ENCODE measurements at places on chromosomes 7 and 10.

DNA sequence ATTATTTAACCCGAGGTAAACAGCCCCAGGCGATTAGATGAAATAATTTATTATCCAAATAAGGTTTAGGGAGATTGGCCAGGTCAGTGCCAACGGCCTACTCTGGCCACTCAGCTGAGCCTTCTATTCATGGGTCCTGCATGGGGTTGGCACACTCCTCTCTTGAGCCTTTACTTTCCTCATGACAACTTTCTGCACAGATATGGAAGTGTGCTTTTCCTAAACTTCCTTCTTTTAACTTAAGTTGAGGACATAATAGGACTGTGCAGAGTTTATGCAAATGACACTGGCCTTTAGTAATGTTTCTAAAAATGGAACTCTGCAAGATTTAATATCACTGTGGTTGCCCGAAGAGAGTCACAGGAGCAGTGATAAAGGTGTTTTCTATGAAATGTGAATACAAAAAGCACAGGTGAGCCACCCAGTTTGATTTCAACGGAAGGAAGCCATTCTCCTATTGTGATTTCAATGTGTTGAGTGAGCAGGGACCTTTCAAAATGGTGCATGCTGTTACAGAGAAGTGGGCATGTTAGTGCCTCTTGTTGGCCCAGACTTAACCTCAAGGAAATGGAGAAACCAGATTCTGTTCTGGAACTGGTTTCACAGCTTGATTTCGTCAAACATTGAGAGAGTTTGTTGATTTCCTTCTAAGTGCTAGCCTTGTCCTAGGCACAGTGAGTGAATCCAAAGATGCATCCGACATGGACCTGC is 55.7 kb downstream of the LYZL2 start:
- DNase-seq, result no peak

DNA sequence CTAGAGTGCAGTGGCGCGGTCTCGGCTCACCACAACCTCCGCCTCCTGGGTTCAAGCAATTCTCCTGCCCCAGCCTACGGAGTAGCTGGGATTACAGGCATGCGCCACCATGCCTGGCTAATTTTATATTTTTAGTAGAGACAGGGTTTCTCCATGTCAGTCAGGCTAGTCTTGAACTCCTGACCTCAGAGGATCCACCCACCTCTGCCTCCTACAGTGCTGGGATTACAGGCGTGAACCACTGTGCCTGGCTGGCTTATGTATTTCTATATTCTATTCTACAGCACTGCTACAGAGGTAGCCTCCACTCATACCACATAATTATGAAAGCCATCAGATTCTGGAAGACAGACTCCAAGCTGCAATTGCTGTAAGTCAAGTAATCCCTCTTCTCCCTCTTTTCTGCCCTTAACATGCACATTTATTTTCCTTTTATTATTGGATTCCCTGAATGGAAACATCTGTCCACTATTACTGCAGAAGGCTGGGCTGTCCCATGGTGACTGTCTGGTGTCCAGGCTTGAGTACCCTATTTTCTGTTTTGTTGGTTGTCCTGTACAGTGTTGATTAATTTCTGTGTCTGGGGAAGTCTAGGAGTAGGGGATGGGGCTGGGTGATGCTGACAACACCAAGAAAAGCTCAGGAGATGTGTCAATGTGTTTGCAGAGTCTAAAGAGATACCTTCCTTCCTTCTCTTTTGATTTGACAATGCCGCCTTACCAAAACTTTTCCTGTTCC is 5.8 kb upstream of the ZNF487 start:
- no peak for DNase-seq

DNA sequence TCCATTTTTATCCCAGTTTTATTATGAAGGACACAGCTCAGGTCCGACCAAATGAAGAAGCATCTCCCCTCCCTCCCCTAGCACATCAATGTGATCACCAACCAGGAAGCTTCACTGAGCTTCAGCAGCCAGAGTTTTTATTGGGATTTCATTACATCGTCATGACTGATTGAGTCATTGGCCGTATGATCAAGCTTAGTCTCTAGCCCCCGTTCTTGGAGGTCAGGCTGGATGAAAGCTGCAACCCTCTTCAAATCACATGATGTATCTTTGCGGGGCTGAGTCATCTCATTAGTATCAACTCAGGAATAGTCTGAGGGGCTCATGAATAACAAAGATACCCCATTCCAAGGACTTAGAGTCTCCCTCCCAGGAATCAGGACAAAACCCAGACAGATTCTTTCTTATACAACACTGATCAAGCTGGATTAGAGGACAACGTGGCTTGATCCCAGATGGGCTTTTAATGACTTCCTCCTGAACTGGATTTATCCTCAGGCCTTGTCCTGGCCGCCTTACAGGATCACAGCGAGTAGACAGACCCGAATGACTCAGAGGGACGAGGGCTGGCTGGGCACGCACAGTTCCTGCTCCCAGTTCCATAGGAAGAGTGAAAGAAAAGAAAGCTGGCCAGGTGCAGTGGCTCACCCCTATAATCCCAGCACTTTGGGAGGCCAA is 14.5 kb downstream of the LIMK1 start:
- DNase-seq, result no peak

- no peak for DNase-seq
These were observed 851.3 kb upstream of the POM121L12 start for GRCh38 chr7:52184006-52184703.

DNA sequence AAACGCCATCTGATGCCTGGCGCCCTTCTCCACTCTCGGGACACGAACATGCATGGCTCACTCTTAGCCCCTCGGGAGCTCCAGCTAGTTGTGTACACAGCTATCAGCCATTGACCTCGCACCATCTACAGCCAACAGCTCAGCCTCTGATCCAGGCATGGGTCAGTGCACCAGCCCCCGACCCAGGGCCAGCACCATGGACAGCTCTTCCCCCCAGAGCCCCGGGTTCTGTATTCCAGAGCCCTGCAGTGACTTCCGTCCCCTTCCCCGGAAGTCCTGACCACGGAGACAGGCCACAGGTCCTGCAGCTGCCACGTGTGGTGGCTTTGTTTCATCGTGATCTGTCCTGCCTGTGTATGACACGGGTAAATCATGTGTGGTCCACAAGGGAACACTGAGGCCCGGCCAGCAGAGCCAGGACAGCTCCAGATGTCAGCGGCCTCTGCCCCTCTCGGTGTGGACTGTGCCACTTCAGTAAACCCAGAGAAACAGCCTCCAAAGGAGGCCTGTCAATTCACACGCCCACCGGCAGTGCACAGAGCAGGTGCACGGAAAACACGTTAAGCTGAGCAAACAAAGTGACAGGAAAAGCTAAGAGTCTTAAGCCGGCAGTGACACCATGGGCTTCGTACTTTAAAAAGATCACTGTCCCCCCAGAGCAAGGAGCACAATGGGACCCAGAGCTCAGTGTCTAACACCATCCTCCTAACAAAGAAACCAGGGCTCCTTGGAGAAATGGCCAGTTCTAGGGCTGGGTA is 13.0 kb downstream of the STK32C start:
- no peak for DNase-seq

- DNase-seq, result no peak
These were observed 51.8 kb upstream of the BET1 start for GRCh38 chr7:94055963-94056362.

GRCh38 chr10:86353506-86354485 is 12.8 kb downstream of the GRID1 start:
- DNase-seq, result no peak

DNA sequence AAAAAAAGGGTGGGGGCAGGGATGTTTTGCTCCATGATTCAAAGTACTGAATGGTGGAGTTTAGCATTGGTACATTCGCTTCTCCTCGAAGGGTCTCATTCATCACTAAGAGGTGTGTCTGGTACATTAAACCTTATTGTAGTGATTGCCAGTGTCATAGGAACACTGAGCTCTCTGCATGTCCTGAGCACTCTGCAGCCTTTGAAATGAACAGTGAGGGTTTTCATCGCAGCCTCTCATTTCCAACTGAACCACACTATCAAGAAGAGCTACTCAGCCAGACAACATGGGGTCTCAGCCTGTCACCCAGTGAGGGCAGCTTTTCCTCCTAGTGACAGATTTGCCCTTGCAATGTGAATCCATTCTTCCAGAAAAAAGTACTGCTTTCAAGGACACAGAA is 7.6 kb upstream of the DEPP1 start:
- no peak for DNase-seq

- DNase-seq, result peak; percentile 11
These were observed 171.8 kb downstream of the SUGCT start for GRCh38 chr7:40306596-40306995.

All from brain (organoid and tissue), 16 donors.